ENCODE measurements at places on chromosomes 5 and 9.

GRCh38 chr9:105118636-105119035 is 125.8 kb upstream of the SLC44A1 start:
- DNase-seq = no peak

DNA sequence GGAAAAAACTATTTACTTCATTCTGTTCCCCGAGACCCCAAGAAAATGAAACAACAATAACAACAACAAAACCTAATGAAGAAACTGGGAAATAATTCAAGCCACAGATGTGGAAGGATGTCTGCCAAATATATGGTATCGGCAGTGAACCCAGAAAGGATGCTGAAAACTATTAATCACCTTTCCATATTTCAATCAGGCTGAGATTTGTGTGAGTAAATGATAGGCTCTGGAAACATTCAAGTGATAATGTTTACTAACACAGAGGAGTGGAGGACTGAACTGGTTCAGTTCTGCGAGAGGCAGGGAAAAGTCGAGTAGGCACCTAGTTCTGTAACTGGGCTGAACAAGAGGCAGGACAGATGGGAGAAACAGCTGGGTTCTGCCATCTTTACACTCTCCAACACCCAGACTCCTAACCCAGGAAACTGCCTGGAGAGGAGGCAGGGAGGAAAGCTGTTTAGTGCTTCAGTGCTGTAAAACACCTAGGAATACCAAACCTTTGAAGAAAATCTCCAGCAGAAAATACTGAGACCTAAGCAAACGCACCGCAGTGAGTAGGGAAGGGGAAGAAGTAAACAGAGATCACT is 96.8 kb upstream of the GNA14 start:
- no peak for DNase-seq

GRCh38 chr9:121373011-121373729 is 3.1 kb upstream of the STOM start:
- no peak for DNase-seq

DNA sequence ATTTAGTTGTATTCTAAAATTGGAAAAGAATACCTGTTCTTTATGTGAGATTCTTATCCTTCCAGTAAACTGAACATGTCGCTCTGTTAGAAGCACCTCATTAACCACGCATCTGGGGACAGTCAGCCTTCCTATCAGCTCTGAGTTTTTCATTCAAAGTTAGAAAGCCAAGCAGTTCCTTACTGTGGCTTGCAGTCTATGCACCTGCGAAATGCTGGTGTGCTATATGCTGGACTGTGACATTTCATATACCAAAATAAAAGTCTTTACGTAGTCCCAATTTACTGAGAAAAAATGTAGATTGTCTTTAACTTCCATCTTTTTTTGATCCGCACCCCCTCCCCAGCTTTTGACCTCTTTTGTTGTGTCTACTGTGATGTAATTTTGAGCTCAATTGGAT is 4.3 kb downstream of the ANP32B start:
- DNase-seq = no peak

- no peak for DNase-seq
Measured at GRCh38 chr5:58998544-58998943, 415.7 kb downstream of the RAB3C start.

- no peak for DNase-seq
Measured at GRCh38 chr5:132066871-132067270, 6.4 kb downstream of the IL3 start.

DNA sequence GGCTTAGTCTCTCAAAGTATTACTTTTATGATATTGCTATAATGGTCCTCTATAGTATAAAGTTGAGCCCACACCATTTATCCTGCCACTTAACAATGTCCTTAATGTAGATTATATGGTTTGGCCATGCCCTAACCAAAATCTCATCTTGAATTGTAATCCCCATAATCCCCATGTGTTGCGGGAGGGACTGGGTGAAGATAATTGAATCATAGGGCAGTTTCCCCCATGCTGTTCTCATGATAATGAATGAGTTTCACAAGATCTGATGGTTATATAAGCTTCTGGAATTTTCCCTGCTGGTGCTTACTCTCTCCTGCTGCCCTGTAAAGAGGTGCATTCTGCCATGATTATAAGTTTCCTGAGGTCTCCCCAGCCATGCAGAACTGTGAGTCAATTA is 498.8 kb downstream of the RAB3C start:
- DNase-seq = no peak
